ENCODE measurements at places on chromosomes 3 and 15. TPM values are rescaled to one million over a fixed set of nuclear protein-coding genes. Genes with fewer than 3 reads are reported as not detected.

GRCh38 chr3:3129579-3129978 lies 2.8 kb downstream of the TRNT1 start:
- no peak overlapping the region for H3K27ac ChIP-seq
- H3K27me3 ChIP-seq = peaks cover 7% of the 10 kb centered on the region
- H3K36me3 ChIP-seq = peaks cover 32% of the 10 kb centered on the region
- H3K4me1 ChIP-seq = peaks cover 9% of the 10 kb centered on the region
- no peak overlapping the region for H3K4me3 ChIP-seq
- DNase-seq = no peak

GRCh38 chr3:10356461-10356981 lies 35.6 kb upstream of the SEC13 start:
- H3K4me1 ChIP-seq = peaks cover under 1% of the 10 kb centered on the region
- DNase-seq = no peak
- H3K36me3 ChIP-seq = peaks cover 6% of the 10 kb centered on the region

GRCh38 chr15:85318048-85318731 lies 62.2 kb upstream of the AKAP13 start:
- no peak overlapping the region for H3K27ac ChIP-seq
- no peaks in the 10 kb centered on the region for H3K27me3 ChIP-seq
- H3K4me3 ChIP-seq = no peak overlapping the region

- H3K36me3 ChIP-seq = no peaks in the 10 kb centered on the region
- no peak for DNase-seq
- H3K4me1 ChIP-seq = 0 out of 2 replicates have a peak, but pooled peaks cover 1% of the 10 kb centered on the region
- peaks cover 7% of the 10 kb centered on the region for H3K27me3 ChIP-seq
- no peak overlapping the region for H3K4me3 ChIP-seq
Measured at GRCh38 chr3:64056606-64057180, 33.4 kb upstream of the PSMD6 start.

DNA sequence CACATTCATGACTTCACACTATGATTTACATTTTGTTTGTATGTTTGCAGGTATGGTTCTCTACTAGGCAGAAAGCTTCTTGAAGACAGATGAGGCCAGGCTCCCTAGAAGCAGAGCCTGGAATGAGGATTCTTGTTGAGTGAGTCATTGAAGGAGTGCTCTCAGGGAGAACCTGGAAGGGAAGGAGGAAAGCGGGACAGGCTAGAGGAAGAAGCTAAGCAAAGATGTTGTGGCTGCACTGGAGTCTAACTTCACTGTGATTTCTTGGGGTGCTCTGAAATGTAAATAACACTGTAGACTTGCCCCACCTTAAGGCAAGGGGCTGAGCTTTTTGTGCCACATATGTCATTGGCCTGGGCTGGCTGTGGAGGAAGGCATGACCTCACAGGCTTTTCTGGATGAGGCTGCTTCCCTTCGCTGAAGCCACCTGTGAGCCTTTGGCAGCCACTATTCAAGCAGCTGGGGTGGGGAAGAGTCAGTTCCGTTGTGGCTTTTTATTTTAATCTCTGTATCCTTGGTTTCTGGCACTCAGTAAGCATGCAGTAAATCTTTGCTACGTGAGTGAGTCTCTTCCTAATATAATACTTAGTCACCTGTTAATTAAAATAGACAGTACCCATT lies 307.3 kb downstream of the SV2B start:
- H3K27ac ChIP-seq = no peak overlapping the region
- H3K36me3 ChIP-seq = no peaks in the 10 kb centered on the region
- peaks cover 4% of the 10 kb centered on the region for H3K4me1 ChIP-seq
- no peak overlapping the region for H3K4me3 ChIP-seq

DNA sequence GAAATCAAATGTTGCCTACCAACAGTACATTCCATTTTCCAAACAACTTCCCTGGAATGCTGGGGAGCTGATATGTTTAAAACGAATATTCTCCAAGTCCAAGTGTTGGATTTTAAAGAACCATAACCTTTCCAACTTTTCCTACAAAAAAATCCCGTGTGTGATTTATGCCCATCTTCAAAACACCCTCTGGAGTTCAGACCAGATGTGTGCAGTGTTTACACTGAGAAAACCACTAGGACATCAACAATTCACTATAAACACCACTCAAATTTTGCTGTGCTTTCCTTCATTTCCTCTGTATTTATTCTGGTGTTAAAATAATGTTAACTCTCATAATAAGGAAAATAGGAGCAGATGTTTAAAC lies 2.4 kb downstream of the VGLL4 start:
- peak overlapping the region; percentile 99 for H3K27ac ChIP-seq
- DNase-seq = no peak
- H3K36me3 ChIP-seq = no peaks in the 10 kb centered on the region
- peaks cover 70% of the 10 kb centered on the region for H3K4me1 ChIP-seq

- no peak for DNase-seq
- H3K36me3 ChIP-seq = no peaks in the 10 kb centered on the region
- H3K4me3 ChIP-seq = no peak overlapping the region
- H3K27me3 ChIP-seq = no peaks in the 10 kb centered on the region
Measured at GRCh38 chr3:182303169-182303568, 490.1 kb upstream of the ATP11B start.

DNA sequence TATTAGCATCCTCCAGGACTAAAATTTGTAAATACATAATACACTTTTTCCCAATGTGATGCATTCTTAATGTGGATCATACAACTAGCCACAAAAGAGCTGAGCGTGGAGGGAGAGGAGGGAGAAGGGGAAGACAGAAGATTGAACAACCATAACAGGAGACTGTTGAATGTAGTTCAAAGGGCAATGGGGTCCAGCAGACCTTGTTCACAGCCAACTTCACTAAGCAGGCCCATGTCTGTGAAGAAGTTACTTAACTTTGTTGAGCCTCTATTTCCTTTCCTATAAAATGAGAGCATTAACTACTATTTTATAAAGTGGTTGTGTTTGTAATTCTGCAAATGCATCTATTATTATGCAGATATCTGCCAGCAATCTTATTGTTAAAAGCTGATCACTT lies 13.3 kb downstream of the NCEH1 start:
- H3K4me1 ChIP-seq = peaks cover 25% of the 10 kb centered on the region
- DNase-seq = no peak
- no peak overlapping the region for H3K4me3 ChIP-seq
- H3K36me3 ChIP-seq = no peaks in the 10 kb centered on the region
- H3K27ac ChIP-seq = no peak overlapping the region

DNA sequence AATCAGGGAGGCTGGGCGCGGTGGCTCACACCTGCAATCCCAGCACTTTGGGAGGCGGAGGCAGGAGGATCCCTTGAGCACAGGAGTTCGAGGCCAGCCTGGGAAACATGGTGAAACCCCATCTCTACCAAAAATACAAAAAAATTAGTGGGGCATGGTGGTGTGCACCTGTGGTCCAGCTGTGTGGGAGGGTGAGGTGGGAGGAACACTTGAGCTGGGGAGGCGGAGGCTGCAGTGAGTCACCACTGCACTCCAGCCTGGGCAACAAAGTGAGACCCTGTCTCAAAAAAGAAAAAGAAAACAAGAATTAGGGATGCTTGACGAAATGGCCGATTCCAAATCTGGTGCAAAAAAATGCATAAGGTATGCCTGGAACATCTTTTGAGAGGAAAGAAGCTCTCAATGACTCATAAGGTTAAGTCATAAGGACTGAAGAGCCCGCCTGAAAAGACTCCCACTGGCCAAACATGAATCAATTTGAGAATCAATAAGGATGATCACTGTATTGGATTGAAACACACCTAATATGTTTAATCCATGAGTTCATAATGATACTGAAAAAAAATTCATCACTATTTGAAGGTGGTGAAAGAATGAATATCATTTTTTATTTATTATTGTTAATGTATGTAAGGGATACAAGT lies 27.7 kb downstream of the BLM start:
- no peak for DNase-seq
- no peak overlapping the region for H3K4me3 ChIP-seq
- peaks cover 4% of the 10 kb centered on the region for H3K36me3 ChIP-seq
- H3K27ac ChIP-seq = no peak overlapping the region
- peaks cover 19% of the 10 kb centered on the region for H3K4me1 ChIP-seq
- H3K27me3 ChIP-seq = no peaks in the 10 kb centered on the region

DNA sequence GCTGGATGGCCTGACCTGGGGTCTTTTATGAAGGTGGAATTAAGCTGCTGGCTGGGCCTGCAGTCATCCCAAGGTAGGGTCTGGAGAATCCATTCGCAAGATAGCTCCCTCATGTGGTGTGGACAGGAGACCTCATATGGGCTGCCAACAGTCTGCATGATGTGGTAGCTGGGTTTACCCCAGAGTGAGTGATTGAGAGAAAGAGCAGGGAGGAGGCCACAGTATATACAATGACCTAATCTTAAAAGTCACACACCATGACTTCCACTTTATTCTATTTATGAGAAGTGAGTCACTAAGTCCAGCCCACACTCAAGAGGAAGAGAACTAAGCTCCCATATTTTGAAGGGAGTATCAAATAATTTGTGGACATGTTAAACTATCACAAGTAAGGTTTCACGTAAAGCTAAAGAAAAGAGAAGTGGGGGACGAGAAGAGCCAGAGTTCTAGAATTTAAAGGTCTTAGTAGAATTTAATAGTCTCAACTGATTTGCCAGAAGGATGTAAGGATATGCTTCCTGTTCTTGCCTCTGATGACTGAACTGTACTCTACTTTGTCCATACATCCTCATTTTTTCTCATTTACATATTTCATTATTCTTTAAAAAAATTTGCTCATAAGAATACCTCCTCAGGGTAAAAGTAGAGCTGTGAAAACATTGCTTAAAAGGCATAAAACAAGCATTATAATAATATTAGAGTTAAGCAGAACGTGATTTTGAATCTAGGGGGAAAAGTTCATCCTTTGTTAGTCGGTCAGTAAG lies 184.4 kb downstream of the PEX5L start:
- H3K36me3 ChIP-seq = no peaks in the 10 kb centered on the region
- H3K4me1 ChIP-seq = no peaks in the 10 kb centered on the region
- H3K4me3 ChIP-seq = no peak overlapping the region
- DNase-seq = peak; percentile 23
- H3K27me3 ChIP-seq = no peaks in the 10 kb centered on the region

DNA sequence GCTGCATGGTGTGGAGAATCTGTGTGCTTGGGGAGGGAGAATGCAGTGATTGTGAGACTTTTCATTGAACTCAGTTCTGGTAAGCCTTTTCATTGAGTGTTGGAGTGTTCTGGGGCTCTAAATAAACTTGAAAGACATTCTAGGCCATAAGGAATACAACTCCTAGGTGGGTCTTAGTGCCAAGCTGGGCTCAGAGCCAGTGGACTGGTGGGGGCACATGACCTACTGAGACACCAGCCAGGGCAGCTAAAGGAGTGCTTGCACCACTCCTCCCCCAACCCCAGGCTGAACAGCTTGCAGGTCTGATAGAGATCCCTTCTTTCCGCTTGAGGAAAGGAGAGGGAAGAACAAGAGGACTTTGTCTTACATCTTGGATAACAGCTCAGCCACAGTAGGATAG lies 21.7 kb upstream of the KPNA4 start:
- H3K27me3 ChIP-seq = no peaks in the 10 kb centered on the region
- no peaks in the 10 kb centered on the region for H3K36me3 ChIP-seq
- H3K4me3 ChIP-seq = no peak overlapping the region

GRCh38 chr15:74777769-74778598 lies 3.9 kb upstream of the CSK start:
- DNase-seq = no peak
- H3K4me1 ChIP-seq = peaks cover 49% of the 10 kb centered on the region
- no peak overlapping the region for H3K4me3 ChIP-seq
- no peak overlapping the region for H3K27ac ChIP-seq

Gene TNFSF10
- total RNA-seq = 0.39 TPM

Gene CSPG4
- 3.6 TPM for total RNA-seq

Gene EXD1
- total RNA-seq = 0.37 TPM

Gene COL8A1
- 0.87 TPM for total RNA-seq

Gene CADPS
- total RNA-seq = 7.5 TPM

Gene A4GNT
- not detected for total RNA-seq

Gene LRRC34
- 6.0 TPM for total RNA-seq

Gene GOLGA6D
- 2.6 TPM for total RNA-seq

Gene GLDN
- total RNA-seq = 0.77 TPM

Gene FGD5
- total RNA-seq = 19.3 TPM

Gene MASP1
- total RNA-seq = 3.5 TPM

All from WTC11 (cell line).